ENCODE measurements at places on chromosomes 7 and 10.

DNA sequence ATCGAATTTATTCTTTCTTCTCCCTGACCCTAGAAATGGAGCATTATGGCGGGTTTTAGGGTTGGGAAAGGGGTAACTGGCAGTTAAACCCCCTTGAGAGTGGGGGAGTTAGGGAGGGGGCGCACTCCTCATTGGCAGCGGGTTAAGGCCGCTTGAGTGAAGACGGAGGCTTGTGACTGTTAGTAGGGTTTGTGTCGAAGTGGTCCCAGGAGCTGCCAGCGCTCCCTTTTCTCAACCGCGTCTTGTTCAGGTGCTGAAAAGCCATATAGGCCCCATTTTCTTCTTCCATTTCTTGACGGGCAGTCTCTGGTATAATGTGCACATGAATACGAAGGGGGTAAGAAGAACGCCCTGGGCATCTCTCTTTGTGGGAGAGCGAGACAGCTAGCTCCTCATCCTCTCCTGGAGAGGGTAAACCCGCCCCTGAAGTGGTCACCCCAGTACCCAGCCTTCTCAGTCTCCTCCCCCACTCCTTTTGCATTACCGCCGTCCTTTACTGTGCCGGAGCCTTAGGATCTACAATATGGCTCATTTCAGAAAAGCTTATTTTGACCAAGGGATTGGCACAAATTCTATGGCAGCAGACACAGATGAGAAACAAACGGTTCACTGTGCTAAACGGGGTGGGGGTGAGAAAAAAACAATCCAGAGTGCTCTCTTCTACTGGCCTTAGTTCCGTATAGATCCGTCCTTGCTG is 836 bp downstream of the KMT2E start:
- DNase-seq = peak; percentile 81

DNA sequence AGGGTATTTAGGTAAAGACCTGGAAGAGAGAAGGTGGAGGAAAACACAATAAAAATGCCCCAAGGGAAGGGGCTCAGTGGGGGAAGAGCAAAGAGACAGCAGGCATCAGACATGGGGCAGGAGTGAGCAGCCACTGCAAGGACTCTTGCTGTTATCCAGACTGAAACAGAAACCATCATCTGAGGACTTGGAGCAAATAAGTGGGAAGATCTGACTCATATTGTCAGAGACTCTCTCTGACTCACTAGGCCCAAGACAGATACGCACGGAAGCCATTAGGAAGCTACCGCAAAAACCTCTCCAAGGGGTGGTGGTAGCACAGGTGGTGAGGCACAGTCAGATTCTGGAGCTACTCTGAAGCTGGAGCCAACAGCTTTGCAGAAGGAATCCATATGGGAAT is 110.7 kb downstream of the RNF32 start:
- no peak for DNase-seq

DNA sequence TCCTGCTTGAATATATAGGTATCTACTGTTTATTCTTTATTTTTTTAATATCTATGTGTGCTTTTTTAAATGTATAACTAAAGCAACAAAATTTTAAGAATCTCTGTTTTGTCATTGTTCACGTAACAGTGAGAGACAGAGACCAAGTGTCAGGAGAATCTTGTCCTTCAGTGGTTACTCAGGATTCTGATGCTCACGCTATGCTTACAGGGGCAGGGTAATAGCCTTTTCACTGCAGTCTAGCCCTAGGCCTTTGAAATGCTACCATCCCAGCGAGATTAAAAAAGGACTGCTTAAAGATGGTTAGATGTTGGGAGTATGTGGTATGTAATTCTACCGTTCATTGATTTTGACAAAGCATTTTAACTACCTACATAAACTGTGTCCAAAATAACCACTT is 71.6 kb upstream of the EGFR start:
- DNase-seq = no peak

GRCh38 chr10:43816351-43817321 is 168.0 kb upstream of the ZNF32 start:
- DNase-seq = no peak

GRCh38 chr7:44574287-44574872 is 672 bp upstream of the DDX56 start:
- DNase-seq = peak; percentile 22

DNA sequence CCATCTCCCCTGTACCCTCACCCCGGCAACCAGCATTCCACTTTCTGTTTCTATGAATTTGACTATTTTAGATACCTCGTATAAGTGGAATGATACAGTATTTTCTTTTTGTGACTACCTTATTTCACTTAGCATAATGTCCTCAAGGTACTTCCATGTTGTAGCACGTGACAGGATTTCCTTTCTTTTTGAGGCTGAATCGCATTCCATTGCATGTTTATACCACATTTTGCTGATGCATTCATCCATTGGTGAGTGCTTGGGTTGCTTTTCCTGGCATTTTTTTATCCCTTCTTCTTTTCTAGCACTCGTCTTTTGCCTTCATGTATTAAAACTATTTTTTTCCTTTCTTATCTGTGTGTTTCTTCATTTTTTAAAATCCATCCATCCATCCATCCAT is 22.3 kb upstream of the EXOC6 start:
- DNase-seq = no peak

- DNase-seq = no peak
Measured at GRCh38 chr10:66881814-66882213, 44.0 kb upstream of the LRRTM3 start.

- no peak for DNase-seq
Measured at GRCh38 chr7:113158756-113159155, 40.4 kb upstream of the SMIM30 start.

GRCh38 chr7:66950763-66951162 is 29.7 kb downstream of the TMEM248 start:
- DNase-seq = no peak

GRCh38 chr7:16589881-16590280 is 55.7 kb downstream of the ANKMY2 start:
- DNase-seq = no peak

DNA sequence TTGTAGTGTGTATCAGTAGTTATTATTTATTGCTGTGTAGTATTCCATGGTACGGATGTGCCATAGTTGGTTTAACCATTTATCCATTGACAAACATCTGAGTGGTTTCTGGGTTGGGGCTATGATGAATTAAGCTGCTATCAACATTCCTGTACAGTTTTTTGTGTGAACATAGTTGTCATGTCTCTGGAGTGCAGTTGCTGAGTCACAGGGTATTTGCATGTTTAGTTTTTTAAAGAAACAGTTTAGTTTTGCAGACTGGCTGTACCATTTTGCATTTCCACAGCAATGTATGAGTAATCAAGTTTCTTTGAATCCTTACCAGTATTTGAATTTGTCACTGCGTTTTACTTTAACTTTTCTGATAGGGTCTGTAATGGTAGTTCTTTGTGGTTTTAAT is 516.7 kb upstream of the CELF2 start:
- no peak for DNase-seq

DNA sequence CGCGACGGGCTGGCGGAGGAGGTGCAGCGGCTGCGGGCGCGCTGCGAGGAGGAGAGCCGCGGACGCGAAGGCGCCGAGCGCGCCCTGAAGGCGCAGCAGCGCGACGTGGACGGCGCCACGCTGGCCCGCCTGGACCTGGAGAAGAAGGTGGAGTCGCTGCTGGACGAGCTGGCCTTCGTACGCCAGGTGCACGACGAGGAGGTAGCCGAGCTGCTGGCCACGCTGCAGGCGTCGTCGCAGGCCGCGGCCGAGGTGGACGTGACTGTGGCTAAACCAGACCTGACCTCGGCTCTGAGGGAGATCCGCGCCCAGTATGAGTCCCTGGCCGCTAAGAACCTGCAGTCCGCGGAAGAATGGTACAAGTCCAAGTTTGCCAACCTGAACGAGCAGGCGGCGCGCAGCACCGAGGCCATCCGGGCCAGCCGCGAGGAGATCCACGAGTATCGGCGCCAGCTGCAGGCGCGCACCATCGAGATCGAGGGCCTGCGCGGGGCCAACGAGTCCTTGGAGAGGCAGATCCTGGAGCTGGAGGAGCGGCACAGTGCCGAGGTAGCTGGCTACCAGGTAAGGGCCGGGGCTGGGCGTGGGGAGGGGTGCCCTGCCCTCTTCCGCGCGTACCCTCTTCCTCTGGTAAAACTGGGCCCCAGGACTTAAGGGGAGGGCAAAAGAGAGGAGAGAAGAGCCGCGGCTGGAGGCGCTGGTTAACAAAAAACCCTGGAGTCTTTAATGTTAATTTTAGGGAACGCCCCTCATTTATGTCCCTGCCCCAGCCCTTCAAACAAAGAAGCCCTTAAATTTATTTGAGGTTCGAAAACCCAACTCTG is 987 bp downstream of the INA start:
- DNase-seq = no peak

DNA sequence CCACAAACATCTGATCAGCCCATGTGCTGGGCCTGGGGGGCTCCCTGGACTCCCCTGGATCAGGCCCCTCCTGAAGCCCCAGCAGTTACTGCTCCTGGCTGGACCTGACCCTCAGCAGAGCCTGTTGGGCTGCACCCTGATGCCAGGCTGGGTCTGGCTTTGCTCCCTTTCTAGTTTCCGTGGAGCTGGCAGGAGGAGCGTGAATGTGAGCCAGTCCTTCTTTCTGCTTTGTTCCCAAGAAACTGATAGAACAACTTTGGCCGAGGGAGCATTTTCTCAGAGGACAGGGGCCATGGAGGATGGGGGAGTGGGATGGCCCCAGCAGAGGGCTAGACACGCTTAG is 128.2 kb downstream of the NEURL1 start:
- DNase-seq = no peak

DNA sequence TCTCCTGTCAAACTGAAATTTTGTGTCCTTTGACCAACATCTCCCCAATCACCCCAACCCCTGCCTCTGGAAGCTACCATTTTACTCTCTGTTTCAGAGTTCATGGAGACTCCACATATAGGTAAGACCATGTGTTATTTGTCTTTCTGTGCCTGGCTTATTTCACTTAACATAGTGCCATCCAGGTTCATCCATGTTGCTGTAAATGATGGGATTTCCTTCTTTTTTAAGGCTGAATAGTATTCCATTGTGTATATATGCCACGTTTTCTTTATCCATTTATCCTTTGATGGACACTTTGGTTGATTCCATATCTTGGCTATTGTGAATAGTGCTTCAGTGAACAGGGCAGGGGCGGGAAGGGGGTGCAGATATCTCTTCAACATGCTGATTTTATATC is 18.0 kb upstream of the FBXW4 start:
- DNase-seq = no peak
